Cardiac fibroblast (primary cell): ENCODE measurements at places on chromosomes 6 and 20.
A peak's percentile ranks its signal among the peaks of the same experiment; 100 is the strongest.

- DNase-seq: no peak
These were observed 3.0 kb downstream of the ZBP1 start for GRCh38 chr20:57617079-57617795.

DNA sequence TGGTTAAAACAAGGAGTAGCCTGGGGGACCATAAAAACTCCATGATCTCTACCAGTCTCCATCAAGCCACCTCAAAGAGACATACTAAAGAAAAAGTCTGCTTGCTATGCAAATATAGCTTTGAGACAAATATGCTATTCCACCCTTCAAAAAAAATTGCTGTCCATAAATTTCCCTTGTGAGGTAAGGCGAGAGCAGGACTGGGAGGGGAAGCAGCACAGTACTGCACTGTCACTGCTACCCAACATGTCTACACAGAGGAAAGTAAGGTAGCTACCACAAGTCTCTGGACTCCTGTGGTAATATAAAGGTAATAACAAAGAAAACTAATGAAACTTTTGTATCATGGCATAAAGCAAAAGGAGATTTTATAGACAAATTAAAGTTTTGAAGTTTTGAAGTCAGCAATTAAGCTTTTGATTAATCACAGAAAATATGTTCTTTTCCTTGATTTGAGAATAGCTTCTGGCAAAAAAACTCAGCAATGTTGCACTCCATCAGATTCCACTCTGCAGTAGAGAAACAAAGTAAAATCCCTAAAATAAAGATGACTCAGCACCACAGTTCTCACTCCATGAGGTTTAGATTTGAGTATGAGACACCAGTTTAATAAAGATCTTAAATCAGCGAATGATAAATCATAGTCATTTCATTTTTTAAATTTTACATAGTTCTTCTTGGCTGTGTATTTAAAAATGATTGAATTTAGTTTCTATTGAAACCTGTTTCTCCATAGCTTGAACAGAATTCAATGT is 602.4 kb downstream of the COL12A1 start:
- peak; percentile 40 for DNase-seq

GRCh38 chr20:35347011-35347410 is 54.8 kb upstream of the FAM83C start:
- DNase-seq: no peak

GRCh38 chr6:129672881-129673631 is 36.9 kb downstream of the ARHGAP18 start:
- DNase-seq: peak; percentile 73

DNA sequence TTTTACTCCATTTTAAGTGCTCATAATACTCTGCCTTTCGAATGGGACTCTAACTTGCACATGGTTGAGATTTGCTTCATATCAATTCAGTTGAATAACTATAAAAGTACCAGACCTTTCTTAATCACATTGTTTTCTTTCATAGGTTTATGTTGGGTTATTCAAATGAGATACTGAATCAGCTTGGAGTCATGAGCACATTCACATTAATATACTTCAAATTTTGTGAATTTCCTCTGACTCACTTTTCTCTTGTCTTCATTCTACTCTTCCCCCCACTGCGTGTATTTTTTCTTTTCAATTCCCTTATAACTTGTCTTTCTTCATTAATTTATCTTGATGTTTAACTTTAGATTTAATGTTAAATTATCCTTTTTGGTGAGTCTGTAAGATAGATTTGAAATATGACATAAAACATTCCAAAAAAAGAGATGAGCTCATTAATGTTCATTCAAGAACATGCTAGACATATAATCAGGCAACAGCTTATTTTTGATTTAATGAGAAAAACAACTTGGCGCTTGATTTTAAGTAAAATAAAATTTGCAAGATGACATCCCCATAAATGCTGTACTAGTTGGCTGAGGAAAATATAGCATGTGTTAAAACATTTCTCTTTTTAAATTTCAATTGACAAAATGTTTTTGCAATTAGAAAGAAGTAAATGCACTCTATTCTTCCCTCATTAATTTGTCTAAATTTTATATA is 736.0 kb downstream of the CD109 start:
- peak; percentile 62 for DNase-seq

- DNase-seq: no peak
These were observed 783.0 kb downstream of the TENT5A start for GRCh38 chr6:80969439-80969838.

- DNase-seq: no peak
These were observed 49.3 kb upstream of the CD2AP start for GRCh38 chr6:47428288-47428687.

DNA sequence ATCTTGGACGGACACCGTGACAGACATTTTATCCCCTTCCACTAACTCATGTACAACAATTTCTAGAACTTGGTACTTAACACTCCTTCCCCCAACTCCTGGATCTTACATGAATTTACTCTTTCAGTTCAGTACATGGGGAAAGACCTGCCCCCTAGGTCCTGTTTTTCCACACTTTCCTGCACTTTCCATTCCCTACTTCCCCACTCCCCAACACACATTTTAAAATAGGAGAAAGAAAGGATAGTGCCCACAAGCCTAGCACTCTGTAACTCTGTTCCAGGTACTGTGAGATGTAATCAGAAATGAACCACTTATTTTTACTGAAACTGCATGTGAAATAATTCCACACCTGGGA is 1.3 kb downstream of the ADGRG6 start:
- no peak for DNase-seq

DNA sequence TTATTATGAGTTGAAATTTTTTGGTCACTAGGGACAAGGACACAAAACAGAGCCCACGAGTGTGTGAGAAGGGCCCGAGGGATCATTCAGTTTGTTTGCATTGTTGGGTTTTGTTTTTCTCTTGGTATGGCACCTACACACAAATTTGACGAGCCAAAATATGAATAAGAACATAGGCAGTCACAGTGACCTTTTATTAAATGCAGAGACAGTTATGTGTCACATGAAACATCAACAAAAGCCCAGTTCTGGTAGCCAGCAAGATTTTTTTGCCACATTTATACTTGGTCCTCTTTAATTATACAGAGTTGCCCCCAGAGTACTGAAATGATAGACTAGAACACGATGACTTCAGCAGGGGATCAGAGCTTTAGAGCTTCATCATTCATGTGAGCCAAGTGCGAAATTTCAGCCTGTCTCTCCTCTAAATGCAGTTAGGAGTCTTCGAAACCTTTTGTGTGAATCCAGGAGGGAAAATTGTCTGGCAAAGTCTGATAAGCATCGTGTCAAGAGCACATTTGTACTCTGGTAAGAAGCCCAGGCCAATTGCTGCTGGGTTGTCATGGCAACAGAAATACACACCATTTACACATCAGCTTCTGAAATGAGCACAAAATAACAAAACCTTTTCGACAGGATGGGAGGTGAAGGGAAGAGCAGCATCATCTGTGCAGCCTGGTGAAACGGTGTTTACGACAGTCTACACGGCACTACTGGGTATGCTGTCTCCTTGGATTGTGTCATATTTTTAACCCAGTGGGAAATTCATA is 79.2 kb upstream of the RIPOR2 start:
- peak; percentile 93 for DNase-seq

- no peak for DNase-seq
These were observed 41.3 kb upstream of the SSTR4 start for GRCh38 chr20:22993823-22994222.
